ENCODE measurements at places on chromosomes 16 and 17.

DNA sequence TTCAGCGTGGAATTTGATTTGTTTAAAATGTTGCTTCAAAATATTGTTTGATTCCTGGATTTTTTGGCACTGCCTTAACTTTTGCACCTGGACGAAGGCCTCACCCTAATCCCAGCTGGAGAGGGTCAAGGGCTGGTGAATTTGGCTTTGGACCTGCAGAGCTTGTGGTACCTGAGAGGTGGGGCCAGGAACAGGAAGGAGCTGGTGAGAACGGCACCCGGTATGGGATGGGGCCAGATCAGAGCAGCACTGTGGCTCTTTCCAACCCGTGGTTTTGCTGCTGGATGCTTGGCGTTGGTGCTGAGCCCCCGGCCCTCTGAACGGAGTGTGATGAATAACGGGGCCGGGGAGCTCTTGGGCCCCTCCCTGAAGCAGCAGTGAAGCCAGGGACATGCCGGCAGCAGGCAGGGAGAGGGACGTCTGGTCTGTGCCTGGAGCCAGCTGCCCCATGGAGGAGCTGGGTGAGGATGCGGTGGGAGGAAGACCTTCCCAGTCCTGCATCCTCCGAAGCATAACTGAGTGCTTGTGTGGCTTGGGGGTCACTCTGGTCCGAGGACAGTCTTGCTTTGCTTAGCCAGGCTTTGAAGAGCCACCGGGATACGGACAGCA is 275.4 kb downstream of the SEC14L1 start:
- no peak for DNase-seq

DNA sequence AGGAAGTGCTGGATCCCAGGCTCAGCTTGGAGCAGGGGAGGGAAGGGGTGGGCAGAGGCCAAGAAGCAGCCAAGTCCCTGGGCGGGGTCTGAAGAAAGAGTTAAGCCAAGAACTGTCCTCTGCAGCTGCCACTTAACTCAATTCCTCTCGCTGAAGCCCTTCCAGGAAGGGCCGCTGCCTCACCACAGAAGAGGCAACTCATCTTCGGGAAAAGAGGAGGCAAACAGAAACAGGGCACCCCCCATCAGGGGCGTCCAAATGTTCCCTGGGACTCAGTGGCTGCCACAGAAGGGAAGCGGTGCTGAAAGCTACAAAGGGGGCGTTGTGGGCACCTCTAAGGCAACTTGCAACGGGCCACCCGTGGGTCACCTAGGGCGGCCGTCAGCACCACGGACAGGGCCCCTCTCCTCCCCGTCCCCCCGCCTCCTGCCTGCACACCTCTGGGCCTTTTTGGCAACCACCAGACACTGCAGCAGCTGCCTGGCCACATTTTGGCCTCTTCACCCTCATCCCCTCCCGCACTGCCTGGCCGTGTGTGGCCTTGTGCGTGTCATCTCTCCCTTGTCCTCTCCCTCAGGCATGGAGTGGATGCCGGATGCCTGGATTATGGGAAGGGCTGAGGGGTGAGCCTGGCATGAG is 2.5 kb downstream of the TLCD3B start:
- DNase-seq, result peak; percentile 51

GRCh38 chr17:2799653-2800052 is 3.4 kb downstream of the RAP1GAP2 start:
- no peak for DNase-seq

GRCh38 chr16:51755039-51755501 is 604.0 kb upstream of the SALL1 start:
- DNase-seq, result no peak

GRCh38 chr16:74922150-74923138 is 62.5 kb downstream of the WDR59 start:
- DNase-seq, result no peak

- no peak for DNase-seq
Observed at GRCh38 chr17:36594626-36595401, 3.1 kb downstream of the DHRS11 start.

- no peak for DNase-seq
Observed at GRCh38 chr16:88754109-88754911, 30.7 kb downstream of the PIEZO1 start.

- no peak for DNase-seq
Observed at GRCh38 chr17:73050797-73051196, 41.7 kb downstream of the SLC39A11 start.

DNA sequence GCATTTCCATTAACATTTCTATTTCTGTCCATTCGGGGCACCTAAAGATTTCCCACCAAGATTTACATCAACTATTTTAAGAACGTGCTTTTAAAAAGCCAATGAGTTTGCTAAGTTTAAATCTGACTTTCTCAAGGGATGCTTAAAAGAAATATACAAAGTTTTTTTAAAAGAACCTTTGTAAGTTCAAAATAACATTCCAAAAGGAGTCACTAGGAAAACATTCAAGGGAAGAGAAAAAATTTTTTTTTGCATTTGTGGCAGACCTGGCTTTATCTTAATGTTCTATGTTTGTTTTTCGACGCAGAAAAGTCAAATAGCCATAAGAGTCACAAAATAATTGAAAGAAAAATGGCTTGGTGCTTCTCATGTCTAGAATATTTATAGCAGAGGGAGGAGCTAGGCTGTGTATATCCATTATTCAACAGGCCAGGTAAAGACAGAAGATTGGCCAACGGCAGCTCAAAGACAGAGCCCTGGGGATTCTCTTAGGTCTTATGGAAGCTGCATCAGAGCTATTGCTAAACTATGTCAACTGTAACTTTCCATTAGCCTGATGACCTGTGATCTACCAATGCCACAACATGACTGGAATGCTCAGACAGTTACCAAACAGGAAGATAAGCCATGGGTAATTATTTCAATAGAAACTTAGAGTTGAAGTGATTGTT is 37.8 kb upstream of the MYOCD start:
- no peak for DNase-seq

Data from stimulated activated naive CD8-positive, alpha-beta T cell treated with anti-CD3 and anti-CD28 coated beads, Interleukin-15, Interleukin-2, amounts not matched to agents 100 U/mL and 50 U/mL, for 24 hours (primary cell).